NCI-H187 treated with DMSO at 0.1 percent for 48 hours (cell line): ENCODE measurements at places on chromosomes 3 and 15.

DNA sequence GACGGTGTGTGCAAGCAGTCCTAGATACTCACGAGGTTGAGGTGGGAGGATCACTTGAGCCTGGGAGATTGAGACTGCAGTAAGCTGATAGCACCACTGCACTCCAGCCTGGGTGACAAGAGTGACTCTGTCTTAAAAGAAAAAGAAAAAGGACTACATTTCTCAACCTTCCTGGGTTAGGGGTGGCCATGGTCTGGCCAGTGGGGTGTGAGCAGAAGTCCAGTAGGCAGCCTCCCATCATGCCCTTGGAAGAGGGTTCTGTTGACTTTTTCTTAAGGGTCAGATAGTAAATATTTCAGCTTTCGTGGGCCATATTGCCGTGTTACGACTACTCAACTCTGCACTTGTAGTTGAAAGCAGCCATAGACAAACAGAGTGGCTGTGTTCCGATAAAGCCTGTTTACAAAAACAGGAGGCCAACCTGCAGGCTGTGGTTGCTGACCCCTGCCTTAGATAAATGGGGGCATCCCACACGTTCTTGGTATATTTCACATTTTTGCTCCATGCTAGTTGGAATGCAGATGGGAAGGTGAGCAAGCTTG, 31.0 kb upstream of the PDE8A start:
- DNase-seq = no peak

GRCh38 chr3:36743826-36744225, 20.5 kb downstream of the DCLK3 start:
- no peak for DNase-seq

GRCh38 chr3:197317250-197317963, 19.0 kb upstream of the DLG1 start:
- DNase-seq = no peak

- no peak for DNase-seq
Measured at GRCh38 chr3:41863024-41863423, 98.9 kb downstream of the ULK4 start.

DNA sequence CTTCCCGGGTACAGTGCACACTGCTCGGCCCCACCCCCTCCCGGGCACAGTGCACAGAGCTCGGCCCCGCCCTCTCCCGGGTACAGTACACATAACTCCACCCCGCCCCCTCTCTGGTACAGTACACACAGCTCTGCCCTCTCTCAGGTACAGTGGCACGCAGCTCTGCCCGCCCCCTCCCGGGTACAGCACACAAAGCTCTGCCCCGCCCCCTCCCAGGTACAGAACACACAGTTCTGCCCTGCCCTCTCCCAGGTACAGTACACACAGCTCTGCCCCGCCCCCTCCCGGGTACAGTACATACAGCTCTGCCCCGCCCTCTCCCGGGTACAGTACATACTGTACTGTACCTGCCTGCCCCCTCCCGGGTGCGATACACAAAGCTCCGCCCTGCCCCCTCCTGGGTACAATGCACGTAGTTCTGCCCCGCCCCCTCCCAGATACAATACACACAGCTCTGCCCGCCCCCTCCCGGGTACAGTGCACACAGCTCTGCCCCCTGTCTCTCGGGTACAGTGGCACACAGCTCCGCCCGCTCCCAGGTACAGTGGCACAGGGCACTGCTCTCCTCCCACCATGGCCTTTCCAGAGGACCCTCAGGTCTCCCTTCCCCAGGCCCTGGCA, 16.4 kb upstream of the PRR20G start:
- peak; percentile 84 for DNase-seq

GRCh38 chr3:30305021-30305420, 301.4 kb upstream of the TGFBR2 start:
- DNase-seq = no peak

DNA sequence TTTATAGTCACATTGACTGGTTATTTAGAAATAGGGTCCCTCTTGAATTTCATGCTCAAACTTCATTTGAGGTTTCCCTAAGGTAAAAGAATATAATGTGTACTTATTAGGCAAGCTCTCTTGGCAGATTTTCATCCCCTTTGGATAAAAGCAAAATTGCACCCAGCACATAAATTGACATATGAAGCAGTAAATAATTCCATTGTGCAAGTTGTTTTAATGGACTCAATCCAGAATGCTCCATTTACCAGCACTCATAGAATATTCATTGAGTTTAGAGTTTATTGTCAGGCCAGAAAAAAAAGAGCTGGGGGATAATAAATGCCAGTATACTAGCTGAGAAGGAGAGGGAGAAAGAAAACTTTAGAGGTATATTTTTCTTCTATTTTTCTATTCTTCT, 136.8 kb downstream of the TPRG1 start:
- DNase-seq = no peak

- no peak for DNase-seq
Measured at GRCh38 chr3:170909129-170909903, 879 bp upstream of the EIF5A2 start.

- DNase-seq = no peak
Measured at GRCh38 chr3:44227632-44228031, 14.1 kb upstream of the TOPAZ1 start.
